Choroid plexus epithelial cell (primary cell): ENCODE measurements at places on chromosomes 5 and 9.

DNA sequence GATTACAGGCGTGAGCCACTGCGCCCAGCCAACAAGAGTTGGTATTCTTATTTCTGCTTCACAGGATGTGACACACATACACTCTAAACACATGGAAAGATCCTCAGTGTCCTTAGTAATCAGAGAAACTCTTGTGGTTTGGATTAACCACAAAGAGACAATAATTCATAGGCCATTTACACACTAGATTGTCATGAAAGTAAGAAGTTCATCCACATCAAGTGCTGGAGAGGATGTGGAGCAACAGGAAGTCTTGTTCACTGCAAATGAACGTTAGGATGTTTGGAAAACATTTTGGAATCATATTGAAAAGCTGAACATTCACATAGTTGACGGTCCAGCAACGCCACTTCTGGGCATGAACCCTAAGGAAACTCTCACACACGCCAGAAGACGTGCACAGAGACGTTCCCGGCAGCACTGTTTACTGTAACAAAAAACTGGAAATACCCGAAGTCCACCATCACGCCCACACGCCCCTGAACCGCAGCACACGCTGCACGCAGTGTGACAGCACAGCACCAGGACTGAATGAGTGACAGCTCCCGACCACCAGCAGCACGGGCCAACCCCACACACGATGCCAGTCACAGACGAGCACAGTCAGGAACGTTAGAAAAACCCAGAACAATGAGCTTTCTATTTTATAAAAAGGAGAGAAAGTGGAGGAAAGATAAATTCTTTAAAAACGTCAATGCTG, 87.6 kb downstream of the COL23A1 start:
- DNase-seq: no peak

DNA sequence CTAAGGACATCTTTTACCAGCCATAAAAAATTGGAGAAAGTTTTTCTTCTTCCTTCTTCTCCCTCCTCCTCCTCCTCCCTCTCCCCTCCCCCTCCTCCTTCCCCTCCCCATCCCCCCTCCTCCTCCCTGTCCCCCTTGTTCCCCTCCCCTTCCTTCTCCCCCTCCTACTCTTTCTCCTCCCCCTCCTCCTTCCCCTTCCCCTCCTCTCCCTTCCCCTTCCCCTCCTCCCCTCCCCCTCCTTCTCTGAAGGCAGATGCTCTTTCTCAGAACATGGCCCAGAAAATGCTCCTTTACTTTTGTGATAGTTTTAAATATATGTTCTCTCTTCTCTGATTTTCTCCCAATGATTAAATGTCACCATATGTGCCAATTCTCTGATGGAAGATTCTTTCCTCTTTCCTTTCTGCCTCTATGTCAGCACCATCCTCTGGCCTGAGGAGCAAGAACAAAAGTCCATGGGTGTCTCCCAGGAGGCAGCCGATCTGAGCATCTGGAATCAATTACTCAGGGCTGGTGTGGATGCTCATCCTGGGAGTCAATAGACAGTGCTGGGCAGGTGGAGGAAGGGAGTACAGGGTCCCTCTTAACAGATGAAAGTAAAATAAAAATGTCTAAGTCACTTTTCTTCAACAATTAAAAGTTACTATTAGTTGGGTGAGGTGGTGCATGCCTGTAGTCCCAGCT, 63.0 kb upstream of the GNA14 start:
- no peak for DNase-seq

GRCh38 chr5:180082633-180083420, 11.3 kb upstream of the RNF130 start:
- DNase-seq: no peak

GRCh38 chr5:119397518-119398380, 41.9 kb downstream of the TNFAIP8 start:
- peak; percentile 67 for DNase-seq

GRCh38 chr9:81989700-81990099, 1.1 kb downstream of the SPATA31D1 start:
- DNase-seq: no peak

GRCh38 chr9:91771027-91771426, 179.0 kb downstream of the ROR2 start:
- DNase-seq: peak; percentile 97

DNA sequence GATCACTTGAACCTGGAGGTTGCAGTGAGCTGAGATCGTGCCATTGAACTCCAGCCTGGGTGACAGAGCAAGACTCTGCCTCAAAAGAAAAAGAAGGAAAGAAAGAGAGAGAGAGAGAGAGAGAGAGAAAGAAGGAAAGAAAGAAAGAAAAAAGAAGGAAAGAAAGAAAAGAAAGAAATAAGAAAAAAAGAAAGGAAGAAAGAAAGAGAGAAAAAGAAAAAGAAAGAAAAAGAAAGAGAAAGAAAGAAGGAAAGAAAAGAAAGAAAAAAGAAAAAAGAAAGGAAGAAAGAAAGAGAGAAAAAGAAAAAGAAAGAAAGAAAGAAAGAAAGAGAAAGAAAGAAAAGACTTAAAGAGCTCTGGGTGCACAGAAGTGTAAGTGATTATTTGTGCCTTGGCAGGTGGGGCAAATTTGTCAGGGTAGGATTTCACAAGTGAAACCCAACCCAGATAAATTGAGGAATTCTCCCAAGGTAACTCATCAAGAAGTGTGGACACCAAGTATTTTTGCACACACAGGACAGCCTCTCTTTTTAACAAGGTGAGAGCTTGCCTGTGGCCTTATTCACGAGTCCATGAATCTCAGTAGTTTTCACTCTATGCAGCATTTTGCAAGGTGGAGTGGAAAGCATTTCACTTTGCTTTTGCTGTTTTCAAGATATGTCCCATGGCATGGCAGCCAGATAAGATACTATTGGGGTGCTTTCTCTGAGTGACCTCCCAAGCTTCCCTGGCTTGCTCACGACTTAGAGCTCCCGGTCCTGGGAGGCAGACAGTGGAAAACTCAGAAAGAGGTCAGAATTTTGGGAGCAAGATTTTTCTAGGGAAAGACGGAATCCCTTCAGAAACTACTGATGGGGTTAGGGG, 57.8 kb downstream of the C9orf153 start:
- no peak for DNase-seq

- DNase-seq: no peak
These were observed 175.2 kb upstream of the NREP start for GRCh38 chr5:111932199-111932598.
